ENCODE measurements at places on chromosomes 4 and X. TPM values are rescaled to one million over a fixed set of nuclear protein-coding genes. Genes with fewer than 3 reads are reported as not detected.

SMR3B gene
- not detected for total RNA-seq

TASL gene
- total RNA-seq, result not detected

TCEAL7 gene
- total RNA-seq, result 8.7 TPM

MAGED4B gene
- 13.2 TPM for total RNA-seq

MAGEC2 gene
- 77.8 TPM for total RNA-seq

MAGEC3 gene
- total RNA-seq, result not detected

CTAG2 gene
- not detected for total RNA-seq
